Lung microvascular endothelial cell (primary cell): ENCODE measurements at places on chromosomes 3 and 15.
A peak's percentile ranks its signal among the peaks of the same experiment; 100 is the strongest.

DNA sequence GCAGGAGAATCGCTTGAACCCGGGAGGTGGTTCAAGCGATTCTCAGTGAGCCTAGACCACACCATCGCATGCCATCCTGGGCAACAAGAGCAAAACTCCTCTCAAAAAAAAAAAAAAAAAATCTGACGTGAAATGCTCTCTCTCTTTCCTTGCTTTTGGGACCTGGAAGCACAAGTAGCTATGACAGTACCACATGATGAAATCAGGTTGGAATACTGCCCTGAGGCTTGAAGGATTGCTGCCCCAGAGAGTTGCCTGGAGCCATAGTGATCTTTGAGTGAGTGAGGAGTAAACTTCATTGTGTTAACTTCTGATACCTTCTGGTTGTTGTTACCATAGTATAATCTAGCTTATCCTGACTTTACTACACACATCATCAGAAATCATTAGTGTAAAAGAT, 23.3 kb downstream of the AKAP13 start:
- no peak for DNase-seq

DNA sequence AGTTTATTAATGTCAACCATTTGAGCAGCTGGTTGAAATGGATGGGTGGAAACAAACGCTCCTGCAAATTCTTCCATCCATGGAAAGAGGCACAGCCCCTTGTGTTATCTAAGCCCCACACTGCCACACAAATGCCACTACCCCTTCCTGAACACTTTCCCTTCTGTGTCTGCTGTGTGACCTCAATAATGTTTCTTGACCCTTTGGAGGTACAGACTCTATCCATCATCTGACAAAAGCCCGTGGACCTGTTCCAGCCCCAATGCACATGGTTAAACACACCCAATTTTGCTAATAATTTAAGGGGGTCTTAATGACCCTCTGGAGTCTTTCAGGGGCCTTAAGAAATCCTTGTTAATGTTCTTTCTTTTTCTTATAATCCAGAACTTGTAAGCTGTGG, 482.2 kb upstream of the CFAP20DC start:
- DNase-seq: no peak

DNA sequence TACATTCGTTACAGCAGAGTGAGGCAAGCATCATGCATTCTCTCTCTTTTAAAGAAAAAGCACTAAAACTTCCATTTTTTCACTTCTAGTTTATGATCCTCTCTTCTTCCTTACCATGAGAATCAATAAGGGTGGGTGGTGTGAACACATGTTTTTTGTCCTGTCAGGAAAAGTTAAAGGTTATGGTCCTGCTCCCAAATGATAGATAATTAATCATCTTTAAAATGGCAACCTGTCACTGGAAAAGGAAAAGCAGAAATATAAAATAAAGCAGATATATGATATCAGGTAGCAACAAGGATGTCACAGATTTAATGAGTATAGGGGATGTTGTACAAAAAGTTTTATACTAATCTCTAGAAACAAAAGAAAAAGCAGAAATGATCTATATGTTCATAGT, 56.4 kb upstream of the PHLDB2 start:
- no peak for DNase-seq

DNA sequence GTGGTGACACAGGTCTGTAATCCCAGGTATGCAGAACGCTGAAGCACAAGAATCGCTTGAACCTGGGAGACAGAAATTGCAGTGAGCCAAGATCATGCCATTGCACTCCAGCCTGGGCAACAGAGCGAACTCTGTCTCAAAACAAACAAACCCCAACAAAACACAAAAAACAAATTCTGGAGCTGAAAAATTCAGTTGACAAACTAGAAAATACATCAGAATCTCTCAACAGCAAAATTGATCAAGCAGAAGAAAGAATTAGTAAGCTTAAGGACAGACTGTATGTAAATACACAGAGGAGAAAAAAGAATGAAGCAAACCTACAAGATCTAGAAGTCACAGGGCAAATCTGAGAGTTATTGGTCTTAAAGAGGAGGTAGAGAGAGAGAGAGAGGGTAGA, 25.3 kb downstream of the NCBP2 start:
- no peak for DNase-seq

- no peak for DNase-seq
Observed at GRCh38 chr15:101120987-101121386, 130.9 kb downstream of the CHSY1 start.

- no peak for DNase-seq
Observed at GRCh38 chr15:51104512-51104911, 9.8 kb upstream of the TNFAIP8L3 start.

DNA sequence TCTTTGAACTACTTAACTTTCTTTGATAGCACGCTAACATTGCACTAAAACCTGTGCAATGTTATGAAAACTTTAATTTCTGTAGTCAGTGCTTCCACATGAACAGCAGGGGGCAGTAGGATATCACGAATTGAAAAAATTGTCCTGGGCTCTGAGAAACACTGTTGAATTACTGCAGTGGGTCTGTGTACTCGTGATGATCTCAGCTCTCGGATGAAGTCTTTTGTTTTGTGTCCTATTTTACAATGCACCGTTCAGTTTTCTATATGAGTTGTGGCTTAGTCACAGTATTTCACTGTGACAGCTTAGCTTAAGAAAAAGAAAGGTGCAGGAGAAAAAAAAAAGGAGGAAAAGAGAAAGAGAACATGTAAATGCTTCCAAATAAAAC, 141.3 kb upstream of the CCDC54 start:
- DNase-seq: peak; percentile 87

DNA sequence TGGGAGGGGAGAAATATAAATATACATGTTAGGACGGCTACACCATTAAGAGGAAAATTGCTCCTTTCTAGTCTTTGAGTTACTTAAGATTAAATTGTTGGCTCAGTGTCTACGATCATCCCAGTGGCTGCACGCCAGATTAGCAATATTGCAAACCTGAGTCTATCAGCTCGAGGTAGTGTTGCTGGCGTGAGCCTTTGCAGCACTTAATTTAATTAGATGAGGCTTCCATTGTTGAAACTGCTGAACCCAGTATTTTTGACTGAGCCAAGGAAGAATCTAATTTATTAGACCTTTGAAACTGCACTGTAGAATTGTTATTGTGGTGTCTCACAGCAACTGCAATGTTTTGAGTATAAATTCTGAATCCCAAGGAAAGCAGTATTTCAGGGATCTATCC, 782.4 kb upstream of the ROBO1 start:
- no peak for DNase-seq

GRCh38 chr3:55269096-55269495, 218.0 kb downstream of the WNT5A start:
- no peak for DNase-seq

- DNase-seq: no peak
Observed at GRCh38 chr3:77158730-77159581, 119.1 kb downstream of the ROBO2 start.
